ENCODE measurements at places on chromosomes 3 and 15.
A peak's percentile ranks its signal among the peaks of the same experiment; 100 is the strongest.

- DNase-seq: no peak
These were observed 28.1 kb downstream of the SPINK8 start for GRCh38 chr3:48305396-48305795.

DNA sequence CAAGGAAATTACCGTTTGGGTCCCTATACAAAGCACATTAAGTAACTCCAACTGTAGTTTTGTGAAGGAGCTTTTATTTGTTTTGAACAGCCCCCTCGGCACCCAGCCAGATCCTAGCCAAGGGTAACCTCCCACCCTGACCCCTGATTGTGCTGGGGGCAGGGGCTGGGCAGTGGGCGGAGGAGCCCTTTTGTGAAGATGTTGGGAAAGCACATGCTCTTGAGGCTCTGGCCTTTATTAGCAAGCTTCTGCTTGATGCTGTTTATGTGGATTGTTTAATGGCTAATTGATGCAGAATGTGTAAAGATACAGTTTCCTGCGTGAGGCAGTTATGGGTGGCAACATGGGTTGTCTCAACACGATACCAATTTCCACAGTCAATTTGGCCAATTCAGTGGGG, 136.5 kb downstream of the MAP2K5 start:
- DNase-seq: no peak

DNA sequence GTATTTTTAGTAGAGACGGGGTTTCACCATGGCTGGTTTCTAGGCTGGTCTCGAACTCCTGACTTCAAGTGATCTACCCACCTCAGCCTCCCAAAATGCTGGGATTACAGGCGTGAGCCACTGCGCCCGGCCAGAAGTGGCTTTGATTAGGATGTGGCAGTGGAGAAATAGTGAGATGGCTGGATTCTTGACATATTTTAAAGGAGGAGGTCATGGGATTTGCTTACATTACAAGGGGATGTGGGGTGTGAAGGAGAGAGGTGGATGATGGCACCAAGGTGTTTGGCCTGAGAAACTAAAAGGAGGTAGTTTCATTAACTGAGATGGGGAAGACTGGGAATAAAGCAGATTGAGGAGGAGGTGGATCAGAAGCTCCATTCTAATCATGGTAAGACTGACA, 15.0 kb upstream of the LTF start:
- no peak for DNase-seq

DNA sequence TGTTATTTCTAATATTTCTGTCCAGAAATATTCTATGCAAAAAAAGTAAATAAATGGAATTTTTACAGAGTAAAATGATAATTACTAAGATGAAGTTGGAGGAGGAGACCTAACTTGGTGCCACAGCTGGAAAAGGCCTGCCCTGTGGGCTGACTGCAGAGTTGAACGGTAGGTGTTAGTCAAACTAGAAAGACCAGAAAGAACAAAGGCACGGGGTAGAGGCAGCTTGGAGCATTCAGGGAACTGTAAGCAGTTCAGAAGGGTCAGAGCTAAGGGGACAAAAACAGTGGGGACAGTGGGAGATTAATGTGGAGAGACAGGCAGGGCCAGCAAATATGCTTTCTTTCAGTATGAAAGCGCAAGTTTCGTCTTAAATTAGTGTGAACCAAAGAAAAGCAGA, 39.3 kb upstream of the PTPRG start:
- no peak for DNase-seq

DNA sequence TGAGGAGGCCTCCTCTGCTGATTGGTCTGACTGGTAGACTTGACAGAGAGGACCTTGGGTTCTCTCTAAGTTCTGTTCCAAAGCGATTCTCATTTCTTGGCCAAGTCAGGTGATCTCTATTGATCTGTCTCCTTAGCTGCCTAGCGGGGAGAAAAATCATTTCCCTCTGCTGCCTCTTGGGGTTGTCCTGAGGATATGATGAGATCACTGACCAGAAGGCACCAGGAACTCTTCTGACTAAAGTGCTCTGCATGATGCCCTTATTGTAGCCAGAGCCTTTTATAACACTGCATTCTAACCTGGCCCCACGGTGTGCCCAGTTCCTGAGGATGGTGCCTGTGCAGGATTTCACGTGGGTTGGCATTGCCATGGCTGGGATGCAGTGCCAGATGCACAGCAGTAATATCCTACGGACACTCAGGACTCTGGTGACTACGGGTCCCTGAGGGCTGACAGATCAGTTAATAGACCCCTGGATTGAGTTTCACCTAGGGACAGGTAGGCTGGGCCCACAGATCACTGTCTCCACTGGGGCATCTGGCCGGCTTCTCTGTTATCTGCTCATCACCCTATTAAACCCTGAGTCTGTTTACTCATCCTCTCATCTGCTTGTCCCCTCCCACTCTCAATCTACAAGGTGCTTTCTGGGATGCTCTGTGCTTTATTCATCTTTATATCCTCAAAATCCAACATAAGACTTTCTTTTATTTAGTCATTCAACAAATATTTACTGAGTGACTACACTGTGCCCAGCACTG, 3.9 kb upstream of the HEG1 start:
- no peak for DNase-seq

GRCh38 chr15:66723826-66724731, 22.0 kb downstream of the SMAD6 start:
- no peak for DNase-seq

GRCh38 chr3:88478460-88478859, 328.7 kb downstream of the C3orf38 start:
- DNase-seq: no peak

- no peak for DNase-seq
These were observed 726.5 kb upstream of the NECTIN3 start for GRCh38 chr3:110344897-110345767.

DNA sequence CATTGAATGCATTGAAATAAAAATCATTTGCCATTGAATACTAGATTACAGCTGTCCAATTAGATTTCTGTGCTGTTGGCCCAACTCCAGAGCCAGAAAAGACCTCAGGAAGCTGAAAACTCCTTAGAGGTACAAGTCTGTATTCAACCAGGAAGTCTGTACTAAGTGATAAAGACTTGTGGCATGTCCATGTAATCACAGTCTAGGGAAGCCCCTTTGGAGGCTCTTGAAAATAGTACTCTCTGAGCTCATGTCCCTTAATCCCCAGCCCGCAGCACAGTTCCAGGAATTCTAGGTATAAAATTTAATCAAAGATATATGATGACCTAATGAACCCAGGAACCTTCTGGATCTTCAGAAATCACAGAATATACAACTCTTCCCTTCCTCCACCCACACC, 279.4 kb downstream of the RSL24D1 start:
- no peak for DNase-seq

DNA sequence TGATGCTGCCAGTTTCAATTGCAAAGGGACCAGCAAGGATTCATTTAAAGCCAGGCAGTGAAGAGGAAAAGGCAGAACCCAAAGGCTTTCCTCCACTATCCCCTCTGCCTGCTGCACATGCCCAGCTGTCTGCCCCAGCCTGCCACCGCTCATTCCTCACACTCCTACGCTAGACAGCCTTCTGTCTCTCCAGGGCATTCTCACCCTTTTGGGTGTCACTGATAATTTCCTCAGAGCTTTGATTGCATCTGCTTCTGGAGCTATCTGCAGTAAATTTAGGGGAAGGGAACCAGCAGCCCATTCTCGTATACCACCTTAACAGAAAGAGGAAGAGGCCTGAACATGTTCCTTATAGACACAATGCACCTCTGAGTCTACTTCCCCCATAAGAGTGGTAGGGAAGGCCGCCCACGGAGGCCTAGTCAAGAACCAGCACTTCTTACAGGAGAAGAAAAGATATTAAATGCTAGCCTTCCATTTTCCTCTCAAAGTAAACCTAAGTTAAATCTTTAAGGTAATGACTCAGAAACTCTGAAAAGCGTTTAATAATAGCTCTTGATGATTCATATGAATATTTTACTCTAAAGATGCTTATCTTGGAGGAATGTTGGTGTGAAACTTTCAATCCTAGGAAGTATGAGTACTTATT, 20.9 kb downstream of the NUDT16 start:
- DNase-seq: no peak

DNA sequence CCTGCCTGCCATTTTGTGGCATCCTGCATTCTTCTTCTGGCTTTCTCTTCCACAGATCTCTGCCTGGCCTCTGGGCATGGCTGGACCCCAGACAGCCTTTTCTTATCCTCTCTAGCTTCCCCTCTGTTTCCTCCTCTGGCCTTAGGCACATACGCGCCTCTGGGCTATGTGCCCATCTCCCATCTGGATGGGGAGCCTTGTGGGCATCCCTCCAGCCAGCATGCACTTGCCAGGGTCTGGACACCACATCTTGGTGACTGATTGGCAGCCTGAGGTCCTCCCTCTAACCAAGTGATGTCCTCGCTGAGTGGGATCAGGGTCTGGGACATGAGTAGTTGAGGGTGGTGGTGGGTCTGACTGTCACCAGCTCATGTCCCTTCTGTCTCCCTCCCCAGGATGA, 12.8 kb downstream of the PLEKHO2 start:
- no peak for DNase-seq

DNA sequence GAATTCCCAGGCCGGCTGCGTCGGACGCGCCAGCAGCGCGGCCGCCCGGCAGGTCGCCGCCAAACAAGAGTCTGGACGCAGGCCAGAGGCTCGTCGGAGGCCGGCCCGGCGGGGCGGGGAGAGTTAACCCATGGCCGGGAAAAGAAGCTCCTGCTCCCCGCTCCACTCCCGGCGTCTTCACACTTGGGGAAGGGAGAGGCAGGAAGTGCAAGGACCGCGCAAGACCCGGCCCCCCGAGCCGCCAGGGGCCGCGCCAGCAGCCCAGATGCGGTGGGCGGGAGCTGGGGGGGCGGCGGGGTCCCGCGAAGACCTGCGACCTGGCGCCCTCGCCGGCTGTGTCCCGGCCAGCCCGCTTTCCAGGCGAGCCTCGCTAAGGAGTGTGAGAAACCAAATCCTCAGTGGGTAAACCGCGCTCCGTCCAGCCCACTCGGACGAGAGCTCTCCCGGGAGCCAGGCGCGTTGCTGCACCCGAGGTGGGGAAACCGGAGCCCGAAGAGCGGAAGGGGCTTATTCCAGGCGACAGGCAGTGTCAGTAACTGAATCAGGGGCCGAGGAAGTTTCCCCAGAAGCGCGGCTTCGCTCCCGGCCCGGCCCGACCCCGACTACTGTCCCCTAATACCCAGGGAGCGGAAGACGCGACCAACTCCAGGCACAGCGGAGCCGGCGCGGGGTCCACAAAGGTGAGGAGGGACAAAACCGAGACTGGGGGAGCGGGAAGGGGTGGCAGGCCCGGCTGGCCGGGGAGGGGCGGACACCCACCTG, 721 bp downstream of the ADAMTS7 start:
- DNase-seq: no peak

GRCh38 chr3:171206283-171206682, 179.8 kb upstream of the SLC2A2 start:
- DNase-seq: no peak

- no peak for DNase-seq
These were observed 9.7 kb upstream of the SCAANT1 start for GRCh38 chr3:63921741-63922482.

- no peak for DNase-seq
These were observed 21.1 kb downstream of the CCPG1 start for GRCh38 chr15:55387027-55387426.

- DNase-seq: no peak
These were observed 7.7 kb upstream of the FGD5 start for GRCh38 chr3:14810801-14811661.

- no peak for DNase-seq
These were observed 98.0 kb downstream of the DTWD1 start for GRCh38 chr15:49718846-49719245.

DNA sequence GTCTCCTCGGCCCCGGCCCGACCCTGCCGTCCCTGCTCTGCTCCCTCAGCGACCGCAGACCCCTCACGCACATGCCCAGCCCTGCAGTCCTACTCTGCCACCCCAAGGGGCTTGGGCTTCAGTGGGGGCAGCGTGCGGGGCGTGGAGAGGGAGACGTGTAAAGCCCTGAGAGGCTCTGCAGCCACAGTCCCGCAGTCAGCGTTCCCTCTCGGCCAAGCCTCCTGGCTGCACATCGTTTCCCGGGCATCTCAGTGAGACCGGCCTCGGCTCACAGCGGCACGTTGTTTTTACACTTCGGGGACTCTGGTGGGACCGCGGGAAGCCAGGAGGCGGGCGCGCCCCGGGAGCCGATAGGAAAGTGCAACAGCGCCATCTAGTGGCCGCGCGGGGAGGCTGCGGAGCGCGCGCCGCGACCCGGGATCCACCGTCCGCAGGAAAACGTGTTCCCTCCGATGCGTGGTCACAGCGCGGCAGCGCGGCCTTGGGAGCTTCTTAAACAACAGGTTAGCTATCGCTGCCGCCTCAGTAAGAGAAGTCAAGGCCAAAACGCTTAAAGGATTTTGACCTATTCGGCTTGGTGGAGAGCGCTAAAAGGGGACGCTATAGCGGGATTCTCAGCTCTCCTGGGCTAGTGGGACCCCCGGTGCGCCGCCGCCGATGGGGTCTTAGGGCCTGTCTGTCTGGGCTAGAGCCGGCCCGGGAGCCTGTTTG, 226.8 kb upstream of the IGF1R start:
- DNase-seq: peak; percentile 67

DNA sequence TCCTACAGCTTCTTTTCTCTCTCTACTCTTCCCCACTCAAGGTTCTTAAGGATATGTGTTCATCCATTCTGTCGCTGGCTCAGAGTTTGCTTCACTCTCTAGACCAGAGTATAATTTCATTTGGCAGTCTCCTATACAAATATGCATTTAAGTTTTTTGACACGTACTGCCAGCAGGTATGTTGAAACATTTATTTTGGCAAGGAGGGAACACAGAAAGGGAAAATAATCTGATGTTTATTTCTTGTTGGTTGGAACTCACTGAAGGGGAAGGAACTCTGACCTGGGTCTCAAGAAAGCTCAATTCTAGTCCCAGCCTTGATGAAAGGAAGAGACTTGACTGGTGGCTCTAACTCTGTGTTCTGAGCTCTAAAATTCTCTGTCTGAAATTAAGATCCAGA, 21.6 kb downstream of the FANCD2 start:
- DNase-seq: no peak

DNA sequence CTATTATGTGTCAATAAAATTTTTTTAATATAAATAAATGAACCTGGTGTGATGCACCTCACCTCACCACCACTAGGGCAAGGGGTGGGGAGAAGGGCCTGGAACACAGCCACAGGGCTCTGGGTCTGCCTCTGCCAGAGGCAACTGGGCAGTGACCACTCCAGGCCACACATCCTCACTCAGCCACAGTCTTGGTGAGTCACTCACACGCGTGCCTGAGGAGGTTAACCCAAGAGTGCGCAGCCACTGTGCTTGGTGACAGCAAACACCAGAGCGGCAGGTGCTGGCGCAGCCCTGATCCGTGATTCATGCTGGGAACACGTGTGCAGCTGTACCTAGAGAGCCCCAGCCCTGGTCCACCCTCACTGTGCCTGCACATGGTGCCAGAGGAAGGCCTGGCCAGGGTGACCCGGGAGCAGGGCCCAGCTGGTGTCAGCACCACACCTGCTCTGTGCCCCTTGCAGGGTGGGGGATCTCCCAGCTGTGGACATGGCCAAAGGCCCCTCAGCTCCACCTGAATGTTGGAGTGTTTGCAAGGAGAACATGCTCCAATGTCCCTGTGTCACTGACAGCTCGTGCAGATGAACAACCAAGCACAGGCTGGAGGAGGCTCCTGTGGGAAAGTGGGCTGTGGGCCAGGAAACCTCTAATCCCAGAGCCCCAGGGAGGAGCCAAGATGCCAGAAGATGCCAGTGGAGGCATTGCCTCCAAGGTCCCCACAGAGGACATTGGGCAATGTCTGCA, 2.1 kb downstream of the SLC41A3 start:
- no peak for DNase-seq
